ENCODE measurements at places on chromosomes 4 and X.
A peak's percentile ranks its signal among the peaks of the same experiment; 100 is the strongest.

DNA sequence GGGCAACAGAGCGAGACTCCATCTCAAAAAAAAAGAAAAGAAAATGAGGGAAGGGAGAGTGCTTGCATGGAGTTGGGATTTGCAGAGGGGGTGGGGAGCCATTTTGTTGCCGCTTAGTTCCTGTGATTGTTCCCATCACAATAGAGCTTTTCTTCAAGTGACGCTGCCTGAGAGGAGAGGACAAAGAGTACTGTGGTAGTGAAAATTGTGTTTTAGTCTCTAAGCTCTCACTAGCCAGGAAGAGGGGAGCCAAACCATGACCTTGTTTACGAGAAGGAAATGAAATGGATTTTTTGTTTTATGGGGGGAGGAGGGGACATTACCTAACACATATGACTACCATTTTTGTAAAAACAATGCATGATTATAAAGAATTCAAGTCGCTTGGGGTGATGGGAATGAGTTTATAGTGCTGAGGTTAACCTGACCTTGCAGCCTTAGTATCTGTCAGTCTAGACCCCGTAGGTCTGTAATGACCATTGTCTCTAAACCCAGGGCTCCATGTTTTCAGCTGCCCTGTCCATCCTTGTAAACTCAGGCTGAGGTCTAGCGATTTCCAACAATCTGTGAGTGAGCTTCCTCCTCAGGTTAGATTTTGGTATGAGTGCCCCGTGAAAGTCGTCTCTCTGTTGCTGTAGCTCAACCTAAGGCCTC lies 18.8 kb downstream of the SRD5A3 start:
- no peak for DNase-seq

DNA sequence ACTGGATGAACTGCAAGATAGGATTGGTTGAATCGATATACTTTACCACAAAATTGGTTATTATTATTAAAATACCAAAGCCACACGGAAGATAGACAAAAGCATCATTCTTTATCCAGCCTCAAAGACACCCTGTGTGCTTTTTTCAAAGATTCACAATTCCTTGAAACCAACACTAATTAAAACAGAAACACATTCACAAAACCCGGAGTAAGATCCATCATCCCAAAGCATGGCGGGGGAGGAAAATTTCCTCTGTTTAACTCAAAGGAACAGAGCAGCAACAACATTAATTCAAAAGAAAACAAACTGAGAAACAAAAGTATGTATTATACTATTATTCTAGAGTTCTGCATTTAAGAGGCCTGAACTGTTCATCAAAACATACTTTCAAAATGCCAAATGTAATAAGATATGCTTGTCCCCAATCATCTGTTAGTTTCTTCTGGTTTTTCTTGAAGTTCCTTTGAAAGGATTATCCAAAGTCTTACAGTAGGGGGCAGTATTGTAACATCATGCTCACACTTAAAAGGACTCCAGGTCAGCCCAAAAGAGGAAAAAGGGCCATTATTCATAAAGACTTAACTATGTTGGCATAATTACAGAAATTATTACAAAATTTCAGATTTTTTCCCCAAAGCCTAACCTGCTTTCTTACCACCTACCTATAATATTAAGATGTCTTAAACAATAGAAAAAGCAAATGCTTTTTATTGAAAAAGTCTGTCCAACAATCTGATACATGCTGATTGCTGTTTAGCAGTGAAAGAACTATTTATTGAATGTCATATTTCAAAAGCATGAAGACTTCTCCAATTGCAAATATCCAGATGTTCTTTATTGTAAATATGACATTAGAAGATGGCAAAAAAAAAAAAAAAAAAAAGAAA lies 168.7 kb downstream of the SCFD2 start:
- no peak for DNase-seq

- peak; percentile 54 for DNase-seq
Measured at GRCh38 chrX:119605464-119606279, 552 bp downstream of the NKRF start.

- DNase-seq = no peak
Measured at GRCh38 chr4:166501941-166502382, 628.9 kb downstream of the TLL1 start.

DNA sequence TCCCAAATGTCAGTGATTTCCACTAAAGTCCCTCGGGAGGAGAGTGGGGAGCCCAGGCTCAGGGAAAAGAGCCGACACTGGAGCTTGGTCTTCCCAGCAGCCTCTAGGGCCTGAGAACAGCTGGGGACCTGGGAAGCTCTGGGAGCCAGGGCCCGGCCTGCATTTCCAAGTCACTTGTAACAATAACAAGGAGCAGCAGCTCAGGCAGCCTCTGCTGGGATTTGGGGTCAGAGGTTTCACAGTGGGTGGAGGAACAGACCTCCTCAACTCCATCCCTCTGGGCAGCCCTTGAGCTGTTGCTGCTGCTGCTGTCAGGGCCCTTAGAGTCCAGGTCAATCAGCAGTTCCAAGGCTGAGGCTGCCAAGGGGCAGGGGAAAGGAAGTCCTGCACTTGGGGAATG lies 11.1 kb downstream of the STARD8 start:
- no peak for DNase-seq

DNA sequence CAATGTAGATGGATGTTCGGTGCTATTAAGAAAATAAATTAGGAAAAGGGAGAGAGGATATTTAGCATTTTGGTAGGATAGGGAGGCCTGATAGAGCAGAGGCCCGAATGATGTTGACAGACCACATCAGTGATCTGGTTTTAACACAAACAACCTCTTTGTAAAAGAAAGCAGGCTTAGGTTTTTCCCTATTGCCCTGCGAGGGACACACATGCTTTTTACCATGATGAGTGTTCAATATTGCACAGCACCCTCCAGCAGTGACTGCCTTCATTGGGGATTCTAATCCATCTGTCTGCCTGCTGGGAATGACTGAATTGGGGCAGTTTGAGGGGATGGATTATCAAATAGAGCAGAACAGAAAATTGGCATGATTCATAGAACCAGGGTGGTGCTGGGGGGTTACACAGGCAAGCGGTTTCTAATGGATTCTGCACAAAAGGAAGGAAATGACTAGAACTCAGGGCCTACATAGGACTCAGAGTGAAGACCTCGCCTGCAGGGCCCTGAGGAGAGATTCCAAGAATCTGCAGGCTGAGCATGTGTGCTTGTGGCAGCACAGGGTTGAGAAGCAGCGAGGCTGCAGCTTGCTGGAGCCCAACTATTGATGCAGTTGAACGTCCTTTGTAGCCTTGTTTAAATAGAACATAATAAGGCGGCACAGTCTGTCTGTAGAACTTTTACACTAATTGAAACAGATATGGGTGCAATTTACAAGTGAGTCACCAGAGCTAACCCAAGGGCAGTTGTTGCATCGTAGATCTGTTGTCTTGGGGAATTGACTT lies 58.0 kb downstream of the RHOH start:
- peak; percentile 61 for DNase-seq

GRCh38 chrX:50180073-50180940 lies 20.5 kb downstream of the AKAP4 start:
- no peak for DNase-seq

DNA sequence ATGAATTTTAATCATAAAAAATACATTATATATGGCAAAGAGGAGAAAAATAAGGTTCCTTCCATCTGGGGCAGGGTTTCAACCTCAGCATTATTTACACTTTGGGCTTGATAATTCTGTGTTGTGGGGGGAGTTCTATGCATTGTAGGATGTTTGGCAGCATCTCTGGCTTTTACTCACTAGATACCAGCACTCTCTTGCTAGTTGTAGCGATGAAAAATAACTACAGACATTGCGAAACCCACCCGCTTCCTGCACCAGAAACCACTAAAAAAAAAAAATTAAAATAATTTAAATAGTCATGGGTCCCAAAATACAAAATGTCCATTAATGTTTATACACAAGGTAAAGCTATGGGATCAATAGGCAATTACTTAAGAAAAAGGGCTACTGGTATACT lies 52.7 kb downstream of the PPP3CA start:
- no peak for DNase-seq

DNA sequence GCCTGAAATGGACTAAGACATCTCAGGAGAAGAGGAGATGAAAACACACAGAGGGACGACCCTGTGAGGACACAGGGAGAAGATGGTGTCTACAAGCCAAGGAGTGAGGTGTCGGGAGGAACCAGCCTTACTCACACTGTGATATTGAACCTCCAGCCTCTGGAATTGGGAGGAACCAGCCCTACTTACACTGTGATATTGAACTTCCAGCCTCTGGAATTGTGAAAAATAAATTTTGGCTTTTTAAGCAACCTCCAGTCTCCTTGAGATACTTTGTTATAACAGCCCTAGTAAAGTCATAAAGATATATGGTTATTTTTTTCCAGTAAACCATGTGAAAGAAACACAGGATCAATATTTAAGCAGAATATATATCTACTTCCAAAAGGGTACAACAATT lies 76.5 kb downstream of the DHRSX start:
- DNase-seq = no peak

DNA sequence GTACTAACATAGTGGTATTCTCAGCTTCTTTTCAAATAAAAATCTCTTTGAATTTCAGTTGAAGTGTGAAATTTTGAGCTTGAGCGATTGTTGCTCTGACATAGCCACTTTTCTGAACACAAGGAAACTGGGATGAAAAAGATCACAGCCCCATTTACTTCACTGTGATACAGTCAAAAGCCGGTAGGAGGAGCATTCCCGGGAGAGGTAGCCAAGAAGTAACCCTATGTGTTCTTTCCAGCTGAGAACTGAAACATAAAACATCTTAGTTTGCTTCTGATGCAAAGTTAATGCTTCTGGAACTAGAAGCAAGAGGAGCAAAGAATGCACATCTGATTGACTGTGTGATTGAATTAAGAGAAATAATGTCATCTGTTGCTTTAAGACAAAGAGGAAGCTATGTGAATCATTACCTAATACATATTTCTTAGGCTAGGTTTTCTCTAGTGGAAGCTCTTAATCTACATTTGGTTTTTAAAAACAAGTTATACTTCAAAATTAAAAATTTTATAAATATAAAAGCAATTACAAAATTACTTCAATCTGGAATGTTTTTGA lies 88.3 kb upstream of the UNC5C start:
- DNase-seq = no peak

- DNase-seq = peak; percentile 79
Measured at GRCh38 chrX:71098302-71098701, 2.7 kb downstream of the FOXO4 start.

DNA sequence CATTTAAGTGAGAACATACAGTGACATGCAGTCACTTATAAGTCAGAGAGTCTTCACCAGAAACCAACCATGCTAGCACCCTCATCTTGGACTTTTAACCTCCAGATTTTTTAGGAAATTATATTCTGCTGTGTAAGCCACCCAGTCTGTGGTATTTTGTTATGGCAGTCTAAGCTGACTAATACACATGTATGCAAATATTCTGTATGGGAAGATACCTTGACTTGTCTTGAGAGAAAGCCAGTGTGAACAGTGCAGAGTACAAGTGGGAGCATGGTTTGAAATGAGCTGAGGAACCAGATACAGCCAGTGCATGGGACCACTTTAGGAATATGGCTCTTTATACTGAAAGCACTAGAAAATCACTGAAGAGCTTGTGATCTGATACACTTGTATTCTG lies 110.4 kb upstream of the MAP9 start:
- DNase-seq = no peak

- DNase-seq = no peak
Measured at GRCh38 chr4:189404271-189404670, 536.4 kb upstream of the FRG1 start.

- no peak for DNase-seq
Measured at GRCh38 chr4:57077550-57078343, 32.4 kb downstream of the IGFBP7 start.

DNA sequence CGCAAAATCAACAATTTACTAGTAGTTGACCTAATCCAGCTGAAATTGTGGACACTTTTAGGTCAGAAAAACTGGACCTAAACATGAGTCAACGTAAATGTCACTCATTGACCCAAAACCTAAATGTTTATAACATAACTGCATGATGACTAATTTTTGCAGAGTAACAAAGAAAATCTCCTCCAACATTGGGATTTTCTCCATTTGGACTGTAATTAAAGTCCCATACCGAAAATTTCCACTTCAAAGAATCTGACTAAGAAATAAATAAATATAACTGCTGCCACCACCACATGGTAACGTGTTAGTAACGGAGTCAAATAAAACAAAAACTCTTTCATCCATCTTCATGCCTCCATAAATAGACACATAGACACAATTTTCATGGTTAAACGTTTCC lies 1.9 kb downstream of the ADGRA3 start:
- DNase-seq = no peak

DNA sequence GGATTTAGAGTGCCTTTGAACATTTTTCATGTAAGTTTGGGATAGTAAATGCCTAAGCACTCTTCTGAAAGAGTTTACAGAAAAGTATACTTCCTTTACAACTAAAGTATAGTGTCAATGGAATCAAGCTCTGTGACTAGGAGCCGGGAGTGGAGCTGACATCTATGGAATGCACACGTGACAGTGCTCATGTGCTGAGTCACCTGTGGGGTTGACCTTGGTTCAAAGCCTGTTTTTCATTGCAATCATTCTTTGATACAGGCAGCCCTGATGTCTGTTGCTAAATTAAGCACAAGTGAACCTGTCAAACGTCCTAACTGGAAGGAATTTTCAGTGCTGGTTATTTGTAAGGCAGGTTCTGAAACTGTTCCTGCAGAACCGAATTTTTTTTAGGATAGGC lies 82.5 kb downstream of the GPAT3 start:
- no peak for DNase-seq

GRCh38 chr4:95190751-95191436 lies 357.9 kb downstream of the UNC5C start:
- no peak for DNase-seq

DNA sequence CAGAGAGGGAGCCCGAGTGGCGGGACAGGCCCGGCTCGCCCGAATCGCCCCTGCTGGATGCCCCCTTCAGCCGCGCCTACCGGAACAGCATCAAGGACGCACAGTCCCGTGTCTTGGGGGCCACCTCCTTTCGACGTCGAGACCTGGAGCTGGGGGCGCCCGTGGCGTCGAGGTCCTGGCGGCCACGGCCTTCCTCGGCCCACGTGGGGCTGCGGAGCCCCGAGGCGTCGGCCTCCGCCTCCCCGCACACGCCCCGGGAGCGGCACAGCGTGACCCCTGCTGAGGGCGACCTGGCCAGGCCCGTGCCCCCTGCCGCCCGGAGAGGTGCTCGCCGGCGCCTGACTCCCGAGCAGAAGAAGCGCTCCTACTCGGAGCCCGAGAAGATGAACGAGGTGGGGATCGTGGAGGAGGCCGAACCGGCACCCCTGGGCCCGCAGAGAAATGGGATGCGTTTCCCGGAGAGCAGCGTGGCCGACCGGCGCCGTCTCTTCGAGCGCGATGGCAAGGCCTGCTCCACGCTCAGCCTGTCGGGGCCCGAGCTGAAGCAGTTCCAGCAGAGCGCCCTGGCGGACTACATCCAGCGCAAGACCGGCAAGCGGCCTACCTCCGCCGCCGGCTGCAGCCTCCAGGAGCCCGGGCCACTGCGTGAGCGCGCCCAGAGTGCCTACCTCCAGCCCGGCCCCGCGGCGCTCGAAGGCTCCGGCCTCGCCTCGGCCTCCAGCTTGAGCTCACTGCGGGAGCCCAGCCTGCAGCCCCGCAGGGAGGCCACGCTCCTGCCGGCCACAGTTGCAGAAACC lies 156.9 kb downstream of the SOWAHB start:
- DNase-seq = no peak

GRCh38 chr4:163048447-163048846 lies 118.2 kb downstream of the NAF1 start:
- DNase-seq = peak; percentile 13

GRCh38 chrX:39855748-39856129 lies 242.0 kb downstream of the BCOR start:
- peak; percentile 89 for DNase-seq
